Hair follicular keratinocyte (primary cell): ENCODE measurements at places on chromosomes 12 and 14. TPM values are rescaled to one million over a fixed set of nuclear protein-coding genes. Genes with fewer than 3 reads are reported as not detected.

PSMD9 gene
- 61.9 and 144 TPM in 2 replicates for total RNA-seq

TAS2R31 gene
- 0.39 TPM in 1 of 2 replicates, not detected in the other for total RNA-seq

PFKM gene
- total RNA-seq = 50.0 and 61.6 TPM in 2 replicates

ACOT6 gene
- not detected in 2 replicates for total RNA-seq
